ENCODE measurements at places on chromosomes 5 and 9.

DNA sequence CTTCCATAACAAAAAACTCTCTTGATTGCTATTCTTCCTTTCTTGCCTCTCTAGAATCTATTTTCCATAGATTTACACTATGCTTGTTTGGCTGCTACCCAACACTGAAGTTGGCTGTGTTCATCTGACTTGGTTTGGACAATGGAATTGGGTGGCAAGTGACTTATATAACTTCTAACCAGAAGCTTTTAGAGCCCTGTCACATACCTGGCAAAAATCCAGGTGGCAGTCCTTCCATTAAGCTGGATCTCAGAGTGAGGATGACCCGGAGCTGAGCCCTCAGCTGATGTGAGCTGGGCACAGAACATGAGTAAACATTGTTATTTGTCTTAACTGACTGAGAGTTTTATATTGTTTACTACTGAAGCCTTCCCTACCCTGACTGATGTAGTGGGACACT, 225.7 kb downstream of the TLR4 start:
- no peak for DNase-seq

DNA sequence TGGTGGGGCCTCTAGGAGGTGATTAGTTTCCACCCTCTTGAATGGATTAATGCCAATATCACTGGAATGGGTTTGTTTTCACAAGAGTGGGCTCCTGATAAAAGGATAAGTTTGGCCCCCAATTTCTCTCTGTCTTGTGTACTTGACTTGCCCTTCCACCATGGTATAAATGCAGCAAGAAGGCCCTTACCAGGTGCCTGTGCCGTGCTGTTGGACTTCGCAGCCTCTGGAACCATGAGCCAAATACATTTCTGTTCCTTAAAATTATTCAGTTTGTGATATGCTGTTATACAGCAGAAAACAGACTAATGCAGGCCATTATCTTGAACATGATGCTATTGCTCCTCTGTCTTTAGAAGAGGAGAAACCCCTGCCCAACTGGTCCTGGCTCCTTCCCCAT, 17.8 kb upstream of the BRD3 start:
- no peak for DNase-seq

GRCh38 chr5:54658010-54658409, 140.5 kb downstream of the SNX18 start:
- DNase-seq: no peak

GRCh38 chr5:77222722-77223121, 12.2 kb downstream of the PDE8B start:
- DNase-seq: no peak

DNA sequence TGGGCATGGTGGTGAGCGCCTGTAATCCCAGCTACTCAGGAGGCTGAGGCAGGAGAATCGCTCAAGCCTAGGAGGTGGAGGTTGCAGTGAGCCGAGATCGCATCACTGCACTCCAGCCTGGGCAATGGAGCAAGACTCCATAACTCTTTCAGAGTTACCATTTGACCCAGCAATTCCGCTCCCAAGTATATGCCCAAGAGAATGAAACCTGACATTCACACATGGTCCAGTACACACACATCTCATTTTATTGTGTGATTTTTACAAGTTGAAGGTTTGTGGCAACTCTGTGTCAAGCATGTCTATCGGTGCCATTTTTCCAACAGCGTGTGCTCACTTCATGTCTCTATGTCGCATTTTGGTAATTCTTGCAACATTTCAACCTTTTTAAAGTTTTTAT, 24.9 kb upstream of the FIBCD1 start:
- DNase-seq: no peak

GRCh38 chr5:111755942-111756381, 1.0 kb downstream of the NREP start:
- no peak for DNase-seq

- no peak for DNase-seq
Measured at GRCh38 chr5:148880197-148880596, 53.8 kb downstream of the ADRB2 start.

GRCh38 chr5:142046191-142046590, 33.4 kb upstream of the GNPDA1 start:
- no peak for DNase-seq

GRCh38 chr9:35341585-35341984, 148.3 kb upstream of the RUSC2 start:
- DNase-seq: no peak

- no peak for DNase-seq
Measured at GRCh38 chr9:78562021-78562420, 265.1 kb downstream of the PSAT1 start.

DNA sequence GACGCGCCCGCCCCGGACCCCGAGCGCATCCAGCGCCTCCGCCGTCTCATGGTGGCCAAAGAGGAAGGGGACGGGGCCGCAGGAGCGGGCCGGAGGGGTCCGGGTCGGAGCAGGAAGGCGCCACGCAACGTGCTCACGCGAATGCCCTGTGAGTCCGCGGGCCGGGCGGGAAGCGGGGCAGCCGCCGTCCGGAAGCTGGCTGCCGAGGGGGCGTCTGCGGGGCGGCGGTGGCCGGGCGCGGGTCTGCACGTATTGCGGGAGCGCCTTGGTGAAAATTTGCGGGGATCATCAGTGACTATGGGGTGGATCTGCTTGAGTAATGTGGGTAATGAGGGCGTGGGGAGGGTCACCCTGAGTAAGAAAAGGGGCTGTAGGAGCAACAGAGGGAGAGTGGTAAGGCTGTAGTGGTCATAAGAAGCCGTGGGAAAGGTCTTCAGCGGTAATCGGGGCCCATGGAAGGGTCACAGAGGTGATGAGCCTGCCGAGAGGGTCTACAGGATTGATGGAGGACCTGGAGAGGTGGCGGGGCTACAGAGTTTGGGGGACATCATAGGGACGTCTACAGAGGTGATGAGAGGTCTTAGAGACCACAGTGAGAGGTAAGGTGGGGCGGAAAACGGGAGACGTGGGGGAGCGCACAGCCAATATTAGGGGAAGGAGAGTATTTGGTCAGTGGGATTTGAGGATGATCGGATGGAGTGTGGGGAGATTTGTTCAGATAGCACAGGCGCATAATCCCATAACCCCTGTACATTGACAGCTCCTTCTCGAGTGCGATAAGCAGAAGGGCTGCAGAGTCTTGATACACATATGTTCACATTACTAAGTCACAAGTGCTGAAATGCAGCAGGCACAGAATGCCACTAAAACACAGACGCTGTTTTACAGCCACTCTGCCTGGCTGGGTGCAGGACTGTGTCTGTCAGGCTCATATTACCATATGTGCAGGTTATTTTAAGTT, 819 bp downstream of the LSM11 start:
- no peak for DNase-seq

DNA sequence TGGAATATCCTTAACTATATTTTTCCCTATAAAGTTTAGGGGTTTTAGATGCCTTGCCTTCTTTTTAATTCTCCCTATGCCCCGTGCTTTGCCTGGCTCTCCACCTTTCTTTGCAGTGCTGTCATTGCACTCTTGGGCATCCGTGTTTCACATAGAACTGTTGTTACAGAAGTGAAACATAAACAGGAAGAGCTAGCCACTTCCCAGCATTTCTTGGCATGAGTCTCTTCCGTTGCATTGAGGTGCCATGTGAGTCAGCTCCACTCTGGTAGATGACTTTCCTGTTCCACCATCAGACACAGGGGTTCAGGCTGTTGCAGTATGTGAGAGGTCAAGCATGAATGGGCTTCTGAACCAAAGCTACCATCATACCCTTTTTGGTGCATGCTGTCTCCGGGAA, 73.4 kb downstream of the ANGPTL2 start:
- DNase-seq: no peak

GRCh38 chr5:9480499-9480898, 65.4 kb downstream of the SEMA5A start:
- no peak for DNase-seq

DNA sequence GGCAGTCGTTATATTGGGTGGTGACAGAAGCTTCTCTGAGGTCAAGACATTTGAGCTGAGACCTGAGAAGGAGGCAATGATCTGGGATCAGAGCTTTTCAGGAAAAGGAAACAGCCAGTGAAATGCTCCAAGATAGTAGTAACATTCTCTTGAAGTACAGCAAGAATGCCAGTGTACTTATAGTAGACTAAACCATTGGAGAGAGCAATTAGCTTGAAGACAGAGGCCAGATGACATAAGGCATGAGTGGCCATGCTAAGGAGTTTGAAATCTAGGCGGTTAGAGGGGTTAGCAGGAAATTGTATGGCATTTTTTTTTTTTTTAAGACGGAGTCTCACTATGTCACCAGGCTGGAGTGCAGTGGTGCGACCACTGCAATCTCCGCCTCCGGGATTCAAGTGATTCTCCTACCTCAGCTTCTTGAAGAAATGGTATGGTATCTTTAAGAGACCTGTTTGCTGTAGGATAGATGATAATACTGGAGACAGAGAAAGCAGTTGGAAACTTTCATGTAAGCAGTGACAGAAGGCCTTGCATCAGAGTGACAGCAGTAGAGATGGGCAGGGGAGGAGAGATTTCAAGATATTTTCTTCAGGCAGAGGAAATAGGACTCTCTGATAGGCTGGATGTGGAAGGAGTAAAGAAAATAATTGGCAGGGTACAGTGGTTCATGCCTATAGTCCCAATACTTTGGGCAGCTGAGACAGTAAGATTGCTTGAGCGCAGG, 482.2 kb upstream of the PAPPA start:
- DNase-seq: no peak

DNA sequence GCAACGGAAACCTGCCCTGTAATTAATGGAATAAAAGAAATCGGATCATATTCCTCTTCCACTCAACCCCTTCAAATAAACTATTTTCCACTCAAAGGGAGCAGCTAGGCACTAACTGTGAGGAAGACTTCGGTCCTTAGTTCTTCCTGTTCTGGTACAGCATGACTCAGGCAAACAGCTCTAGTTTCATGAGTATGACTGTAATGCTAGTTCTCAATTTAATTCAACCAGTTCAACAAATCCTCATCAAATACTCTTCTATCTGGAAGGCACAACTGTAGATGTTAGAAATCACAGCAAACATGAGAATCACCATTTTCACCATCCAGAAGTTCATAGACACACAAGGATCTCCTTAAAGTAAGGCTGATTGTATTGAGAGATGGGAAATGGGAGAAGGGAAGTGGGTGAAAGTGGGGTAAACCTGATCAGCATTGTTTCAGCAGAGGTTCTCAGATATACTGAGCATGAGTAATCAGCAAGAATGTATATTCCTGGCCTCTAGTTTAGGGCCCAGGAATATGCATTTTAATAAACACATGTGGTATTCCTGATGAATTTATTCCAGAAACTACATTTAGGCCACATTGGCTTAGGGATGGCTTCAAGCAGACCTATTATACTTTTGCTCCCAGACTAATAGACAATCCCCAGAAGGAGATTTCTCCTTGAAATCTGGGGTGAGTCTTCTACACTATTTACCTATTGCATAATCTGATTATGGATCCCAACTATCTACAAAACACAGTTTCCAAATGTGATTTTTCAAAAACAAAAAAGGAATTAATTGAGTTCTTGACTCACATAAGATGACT, 141.1 kb upstream of the SLC12A2 start:
- DNase-seq: no peak

DNA sequence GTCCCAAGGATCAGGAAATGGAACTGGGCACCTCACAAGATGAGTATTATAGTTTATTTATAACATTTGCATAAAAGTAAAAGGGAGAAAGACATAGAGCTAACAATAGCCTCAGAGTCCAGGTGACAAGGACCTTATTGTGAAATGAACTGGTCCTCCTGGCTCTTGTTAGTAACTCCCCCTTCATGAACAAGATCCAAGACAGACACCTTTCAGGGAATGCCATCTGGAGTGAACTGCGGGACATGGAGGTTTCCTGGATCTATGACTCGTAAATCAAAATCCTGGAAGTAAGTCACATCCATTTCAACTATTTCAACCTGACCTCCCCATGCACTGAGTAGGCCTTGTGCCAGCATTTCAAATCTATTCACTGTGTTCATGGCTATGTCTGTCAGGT, 129.5 kb upstream of the GAS1 start:
- no peak for DNase-seq

GRCh38 chr9:127698386-127698785, 8.4 kb upstream of the CFAP157 start:
- no peak for DNase-seq

DNA sequence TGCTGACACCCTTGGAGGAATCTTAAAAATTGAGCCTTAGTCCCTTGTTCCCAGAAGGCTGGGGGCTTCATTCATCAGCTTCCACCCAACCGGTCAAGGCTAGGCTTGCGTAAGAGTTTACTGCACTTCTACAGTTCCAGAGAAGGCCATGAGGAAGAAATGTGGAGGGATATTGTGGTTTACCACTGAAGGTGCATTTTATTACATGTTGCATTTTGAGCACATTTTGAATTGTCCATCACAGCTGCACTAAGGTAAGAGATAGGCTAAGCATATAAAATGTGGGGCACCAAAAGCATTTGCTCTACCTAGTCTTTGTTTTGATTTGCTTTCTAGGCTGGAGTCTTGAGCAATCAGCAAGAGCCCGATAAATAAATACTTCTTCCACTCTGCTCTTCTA, 167.1 kb upstream of the PAPPA start:
- DNase-seq: no peak

DNA sequence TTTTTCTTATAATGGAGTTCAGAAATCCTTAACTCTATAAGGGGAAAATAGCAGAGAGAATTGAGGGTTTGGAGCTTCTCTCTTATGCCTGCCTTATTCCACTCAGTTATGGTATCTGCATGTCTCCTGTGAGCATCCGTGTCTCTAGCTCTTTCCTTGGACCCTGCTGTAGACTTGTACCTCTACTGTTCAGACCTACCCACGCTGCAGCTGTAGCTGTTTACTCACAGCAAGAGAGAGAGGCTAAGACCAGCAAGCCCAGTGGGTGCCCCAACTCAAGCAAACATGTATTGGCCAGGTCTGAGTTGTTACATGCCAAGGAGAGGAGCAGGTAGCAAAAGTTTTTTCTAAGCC, 7.1 kb upstream of the PCSK1 start:
- DNase-seq: no peak

GRCh38 chr5:179927824-179928223, 20.1 kb upstream of the TBC1D9B start:
- DNase-seq: no peak

DNA sequence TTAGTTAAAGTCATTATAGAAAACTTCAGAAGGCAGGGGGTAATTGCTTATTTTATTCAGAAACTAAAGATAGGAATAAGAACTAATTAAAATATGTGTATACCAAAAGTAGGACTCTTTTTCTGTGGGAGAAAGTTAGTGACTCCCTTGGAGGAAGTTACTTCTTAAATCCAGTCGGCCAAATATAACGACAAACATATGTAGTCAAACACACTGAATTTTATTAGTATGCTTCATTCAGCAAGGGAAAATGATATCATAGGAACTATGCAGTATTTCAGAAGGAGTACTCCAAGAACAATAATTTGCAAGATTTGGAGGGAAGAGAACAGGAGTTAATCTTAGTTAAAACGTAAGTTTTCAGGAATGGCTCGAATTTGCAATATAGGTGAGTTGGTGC, 432.6 kb downstream of the CYLC2 start:
- no peak for DNase-seq

DNA sequence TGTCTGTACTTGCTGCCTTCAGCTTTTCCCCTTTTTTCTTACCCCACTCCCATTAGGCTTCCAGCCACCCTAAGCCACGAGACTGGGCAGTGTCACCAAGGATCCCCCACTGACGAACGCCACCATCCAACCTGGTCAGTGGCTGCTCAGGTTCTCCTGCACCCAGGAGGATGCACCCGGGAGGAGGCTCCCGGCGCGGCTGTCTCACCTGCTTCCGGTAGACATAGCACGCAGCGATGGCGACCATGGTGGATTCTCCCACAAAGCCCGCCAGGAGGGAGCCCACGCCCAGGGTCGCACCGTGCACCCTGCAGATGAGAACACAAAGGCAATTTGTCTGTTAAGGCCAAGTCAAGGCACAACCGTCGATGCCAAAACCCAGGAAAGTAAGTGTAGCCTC, 48.1 kb downstream of the OTULIN start:
- no peak for DNase-seq

GRCh38 chr9:82829818-82830217, 233.1 kb downstream of the RASEF start:
- no peak for DNase-seq
